ENCODE measurements at places on chromosomes 2 and 18. TPM values are rescaled to one million over a fixed set of nuclear protein-coding genes. Genes with fewer than 3 reads are reported as not detected.

DNA sequence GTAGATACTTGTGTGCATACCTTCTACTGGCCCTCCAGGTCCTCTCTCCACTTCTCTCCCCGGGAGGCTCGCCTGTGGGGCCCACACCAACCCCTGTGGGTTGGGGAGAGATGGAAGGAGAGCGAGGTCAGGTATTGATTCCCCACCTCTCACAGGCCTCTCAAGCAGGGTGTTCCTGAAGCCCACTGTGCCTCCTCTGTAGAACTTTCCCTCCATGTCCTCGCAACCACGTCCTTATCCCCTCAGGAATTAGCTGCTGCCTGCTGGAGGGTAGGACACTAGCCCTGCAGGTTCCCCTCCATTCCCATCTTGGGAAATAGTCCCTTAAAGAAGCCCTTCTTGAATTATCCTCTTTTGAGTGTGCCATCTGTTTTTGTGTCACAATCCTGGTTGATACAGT is 38.9 kb upstream of the KLF11 start:
- DNase-seq = no peak
- H3K4me1 ChIP-seq = no peaks in the 10 kb centered on the region
- H3K36me3 ChIP-seq = no peaks in the 10 kb centered on the region
- no peak overlapping the region for H3K27ac ChIP-seq
- no peak overlapping the region for H3K4me3 ChIP-seq
- peaks cover 9% of the 10 kb centered on the region for H3K27me3 ChIP-seq

DNA sequence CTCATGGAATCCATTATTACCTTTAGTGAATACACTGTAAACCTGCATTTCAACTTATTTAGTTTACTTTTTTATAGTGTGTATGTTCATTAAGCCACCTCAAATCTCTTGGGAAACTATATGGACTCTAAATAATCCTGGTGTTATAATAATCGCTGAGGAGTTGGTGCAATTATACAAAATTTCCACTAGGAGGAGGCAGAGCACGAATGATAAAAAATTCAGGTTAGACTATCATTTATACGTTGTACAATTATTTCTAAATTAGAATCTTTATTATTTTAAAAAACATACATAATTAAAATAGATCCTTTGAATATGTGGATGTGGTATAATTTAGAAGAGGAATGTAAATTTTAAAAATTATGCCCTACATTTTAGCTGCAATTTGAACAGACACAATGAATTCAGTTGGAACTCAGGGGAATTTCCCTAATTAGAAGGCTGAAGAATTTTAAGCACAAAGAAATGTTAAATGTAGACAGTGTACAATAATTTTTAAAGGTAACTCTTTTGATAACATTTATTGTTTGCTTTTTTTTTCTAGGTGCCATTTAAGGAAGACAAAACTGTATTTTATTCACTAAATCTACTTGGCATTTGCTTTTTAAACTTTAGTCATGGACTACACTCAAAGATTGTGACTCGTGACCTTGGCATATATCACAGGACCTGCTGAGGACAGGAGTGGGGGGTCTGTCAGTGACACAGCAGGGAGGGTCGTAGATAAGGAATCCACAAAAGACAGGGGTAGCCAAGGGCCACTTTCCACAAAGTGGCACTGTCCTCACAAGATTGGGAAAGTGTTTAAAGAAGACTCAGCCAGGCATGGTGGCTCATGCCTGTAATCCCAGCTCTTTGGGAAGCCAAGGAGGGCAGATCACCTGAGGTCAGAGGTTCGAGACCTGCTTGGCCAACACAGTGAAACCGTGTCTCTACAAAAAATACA is 45.5 kb downstream of the RAB12 start:
- no peak overlapping the region for H3K4me3 ChIP-seq
- no peak for DNase-seq
- H3K27ac ChIP-seq = no peak overlapping the region
- no peaks in the 10 kb centered on the region for H3K4me1 ChIP-seq
- no peaks in the 10 kb centered on the region for H3K36me3 ChIP-seq
- peaks cover 16% of the 10 kb centered on the region for H3K27me3 ChIP-seq

DNA sequence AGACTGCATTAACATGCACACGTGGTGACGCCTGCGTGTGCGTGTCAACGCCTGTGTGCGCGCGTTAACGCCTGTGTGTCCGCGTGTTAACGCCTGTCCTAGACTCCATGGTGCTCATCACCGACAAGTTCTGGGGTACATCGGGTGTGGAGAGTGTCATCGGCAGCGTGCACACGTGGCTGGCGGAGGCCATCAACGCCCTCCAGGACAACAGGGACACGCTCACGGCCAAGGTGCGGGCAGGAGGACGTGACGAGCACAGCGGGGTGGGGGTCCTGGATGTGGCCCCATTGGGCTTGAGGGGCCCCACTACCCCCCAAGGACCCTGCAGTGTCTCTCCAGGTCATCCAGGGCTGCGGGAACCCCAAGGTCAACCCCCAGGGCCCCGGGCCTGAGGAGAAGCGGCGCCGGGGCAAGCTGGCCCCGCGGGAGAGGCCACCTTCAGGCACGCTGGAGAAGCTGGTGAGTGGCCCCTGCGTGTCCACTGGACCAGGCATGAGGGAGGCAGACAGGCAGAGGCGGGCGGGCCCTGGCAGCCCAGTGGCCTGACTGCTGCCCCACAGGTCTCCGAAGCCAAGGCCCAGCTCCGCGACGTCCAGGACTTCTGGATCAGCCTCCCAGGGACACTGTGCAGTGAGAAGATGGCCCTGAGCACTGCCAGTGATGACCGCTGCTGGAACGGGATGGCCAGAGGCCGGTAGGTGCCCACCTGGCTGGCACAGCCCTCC is 29.2 kb downstream of the GPC1 start:
- no peaks in the 10 kb centered on the region for H3K27me3 ChIP-seq
- no peak overlapping the region for H3K4me3 ChIP-seq
- H3K27ac ChIP-seq = no peak overlapping the region
- no peaks in the 10 kb centered on the region for H3K36me3 ChIP-seq
- H3K4me1 ChIP-seq = no peaks in the 10 kb centered on the region
- DNase-seq = no peak

- H3K4me3 ChIP-seq = no peak overlapping the region
- peak overlapping the region; percentile 68 for H3K27ac ChIP-seq
- peak; percentile 33 for DNase-seq
- peaks cover 56% of the 10 kb centered on the region for H3K36me3 ChIP-seq
Observed at GRCh38 chr2:42342061-42342794, 18.8 kb downstream of the COX7A2L start.

DNA sequence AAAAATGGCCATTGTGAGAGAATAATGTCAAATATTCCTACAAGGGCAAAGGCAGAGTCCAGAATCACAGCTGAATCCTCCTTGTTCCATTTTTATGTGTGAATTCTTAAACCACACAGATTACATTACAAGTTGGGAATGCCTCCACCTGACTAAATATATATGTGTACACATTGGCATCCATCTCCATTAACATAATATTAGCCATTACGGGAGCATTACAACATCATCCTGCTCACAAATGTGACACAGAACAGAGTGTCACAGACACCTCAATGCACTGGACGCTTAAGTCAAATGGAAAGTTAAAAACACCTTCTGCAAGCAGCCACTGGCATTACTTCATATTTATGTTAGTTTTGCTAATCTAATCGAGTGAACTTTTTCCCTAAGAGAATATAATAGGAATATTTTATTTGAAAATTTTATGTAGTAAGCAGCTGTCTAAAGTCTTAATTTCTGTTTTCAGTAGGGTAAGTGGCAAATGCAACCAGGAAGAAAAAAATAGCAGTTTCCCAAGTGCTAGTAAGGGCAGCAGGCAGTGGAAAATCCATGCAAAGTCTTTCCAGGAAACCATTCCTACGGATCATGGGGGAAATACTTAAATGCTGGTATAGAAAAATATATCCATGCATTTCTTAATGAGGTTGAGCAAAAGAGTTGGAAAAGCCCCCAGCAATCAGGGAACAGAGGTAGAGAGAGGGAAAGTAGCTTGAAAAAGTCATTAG is 255.6 kb downstream of the OSR1 start:
- H3K27me3 ChIP-seq = no peaks in the 10 kb centered on the region
- no peaks in the 10 kb centered on the region for H3K36me3 ChIP-seq
- DNase-seq = no peak
- H3K27ac ChIP-seq = no peak overlapping the region

GRCh38 chr2:85731606-85732005 is 22.2 kb upstream of the ATOH8 start:
- no peak for DNase-seq
- no peak overlapping the region for H3K27ac ChIP-seq
- no peaks in the 10 kb centered on the region for H3K4me1 ChIP-seq
- H3K36me3 ChIP-seq = no peaks in the 10 kb centered on the region
- H3K4me3 ChIP-seq = no peak overlapping the region
- peaks cover 9% of the 10 kb centered on the region for H3K27me3 ChIP-seq

DNA sequence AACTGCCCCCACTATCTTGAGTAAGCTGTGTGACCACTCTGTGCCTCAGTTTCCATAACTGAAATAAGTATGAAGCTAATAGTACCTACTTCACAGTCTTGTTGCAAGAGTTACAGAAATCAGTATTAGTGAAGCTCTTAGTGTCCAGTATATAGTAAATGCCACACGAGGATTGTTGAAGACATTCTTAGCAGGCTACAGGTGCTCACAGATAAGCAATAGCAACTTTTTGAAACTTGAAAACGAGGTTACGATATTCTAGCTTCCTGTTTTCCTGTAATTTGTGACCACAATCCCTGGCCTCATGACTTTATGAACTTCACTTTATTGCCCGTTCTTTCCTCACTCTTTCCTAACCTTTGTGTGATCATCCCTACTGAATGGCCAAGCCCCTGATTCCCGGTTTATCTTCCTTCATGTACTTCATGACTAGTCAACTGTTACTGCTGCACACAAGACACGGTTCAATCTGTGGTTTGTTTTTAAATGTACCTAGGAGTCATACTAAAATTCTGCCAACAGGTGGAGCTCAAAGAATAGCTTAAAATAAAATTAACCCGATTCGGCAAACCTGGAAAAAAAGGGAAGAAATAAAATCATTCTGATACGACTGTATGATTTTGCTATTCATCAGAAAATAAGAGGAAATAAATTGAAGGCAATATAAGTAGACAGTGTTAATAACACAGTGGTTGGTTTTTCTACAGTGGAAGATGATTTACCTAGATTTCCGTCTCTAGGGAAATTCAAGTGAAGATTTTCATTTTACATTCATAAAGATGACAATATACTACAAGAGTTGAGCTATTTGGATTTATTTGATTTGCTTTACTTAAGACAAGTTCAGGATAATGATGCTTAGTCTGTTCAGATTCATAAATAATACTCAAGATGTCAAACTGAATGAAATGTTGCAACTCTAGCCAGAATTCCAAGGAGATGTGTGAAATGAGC is 38.1 kb upstream of the STAT1 start:
- H3K27ac ChIP-seq = no peak overlapping the region
- H3K4me1 ChIP-seq = peaks cover 21% of the 10 kb centered on the region
- peaks cover 16% of the 10 kb centered on the region for H3K36me3 ChIP-seq
- H3K27me3 ChIP-seq = no peaks in the 10 kb centered on the region
- no peak for DNase-seq

DNA sequence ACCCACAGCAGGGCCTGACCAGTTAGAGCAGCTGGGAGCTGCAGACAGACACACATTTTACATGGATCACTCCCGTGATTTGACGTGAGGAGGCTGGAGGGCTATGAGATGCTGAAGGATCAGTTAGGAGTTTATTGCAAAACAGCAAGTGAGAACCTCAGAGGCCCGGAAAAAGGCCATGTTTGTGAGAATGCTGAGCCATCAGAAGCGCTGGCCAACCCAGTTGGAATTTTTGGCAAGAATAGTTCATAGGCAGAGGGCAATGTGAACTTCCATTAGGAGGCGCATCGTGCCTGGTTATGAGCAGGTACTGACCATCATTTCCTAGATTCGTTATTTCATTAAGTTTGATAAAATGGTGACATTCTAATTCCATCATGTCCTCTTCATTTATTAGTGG is 23.3 kb upstream of the LMAN1 start:
- no peak for DNase-seq
- H3K27me3 ChIP-seq = peaks cover 29% of the 10 kb centered on the region
- peaks cover 16% of the 10 kb centered on the region for H3K4me1 ChIP-seq
- no peaks in the 10 kb centered on the region for H3K36me3 ChIP-seq

DNA sequence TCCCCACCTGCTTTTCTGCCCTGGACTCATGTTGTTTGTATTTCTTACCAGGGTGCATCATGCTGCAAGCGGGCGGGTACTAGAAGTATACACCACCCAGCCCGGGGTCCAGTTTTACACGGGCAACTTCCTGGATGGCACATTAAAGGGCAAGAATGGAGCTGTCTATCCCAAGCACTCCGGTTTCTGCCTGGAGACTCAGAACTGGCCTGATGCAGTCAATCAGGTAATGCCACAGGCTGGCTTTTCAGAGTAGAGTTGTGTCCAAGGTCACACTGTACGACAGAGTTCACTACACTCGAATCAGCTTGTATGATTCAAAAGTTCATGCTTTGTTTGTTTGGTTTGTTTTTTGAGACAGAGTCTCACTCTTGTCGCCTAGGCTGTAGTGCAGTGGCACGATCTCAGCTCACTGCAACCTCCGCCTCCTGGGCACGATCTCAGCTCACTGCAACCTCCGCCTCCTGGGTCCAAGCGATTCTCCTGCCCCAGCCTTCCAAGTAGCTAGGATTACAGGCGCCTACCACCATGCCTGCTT is 19.4 kb downstream of the SRSF7 start:
- H3K4me1 ChIP-seq = no peaks in the 10 kb centered on the region
- H3K4me3 ChIP-seq = no peak overlapping the region
- no peak for DNase-seq

DNA sequence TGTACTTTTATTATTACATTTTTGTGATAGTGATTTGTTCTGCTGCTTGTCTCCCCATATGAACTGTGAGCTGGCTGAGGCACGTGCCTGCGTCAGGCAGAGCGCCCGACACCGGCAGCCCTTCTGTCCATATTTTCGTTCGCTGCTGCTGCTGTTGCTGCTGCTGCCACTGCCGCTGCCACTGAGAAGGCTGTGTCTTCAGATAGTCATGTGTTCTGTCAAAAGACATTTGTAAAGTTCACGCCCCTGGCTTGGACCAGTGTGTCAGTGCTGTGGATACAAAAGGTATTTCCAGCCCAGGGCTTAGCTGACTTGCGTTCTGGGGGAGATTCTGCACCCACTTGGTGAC is 47.0 kb downstream of the TWIST2 start:
- no peak for DNase-seq
- no peaks in the 10 kb centered on the region for H3K36me3 ChIP-seq
- H3K27ac ChIP-seq = no peak overlapping the region
- no peak overlapping the region for H3K4me3 ChIP-seq
- H3K27me3 ChIP-seq = peaks cover 4% of the 10 kb centered on the region

- peaks cover 42% of the 10 kb centered on the region for H3K27me3 ChIP-seq
- no peak overlapping the region for H3K27ac ChIP-seq
- no peaks in the 10 kb centered on the region for H3K36me3 ChIP-seq
- no peak overlapping the region for H3K4me3 ChIP-seq
- peaks cover 7% of the 10 kb centered on the region for H3K4me1 ChIP-seq
Observed at GRCh38 chr2:240454106-240454901, 18.8 kb downstream of the GPC1 start.

TCF23 gene
- total RNA-seq = not detected

CIAO1 gene
- 72.3 TPM for total RNA-seq

SERPINB4 gene
- total RNA-seq = not detected

SMPD4 gene
- total RNA-seq = 75.8 TPM

SNTG2 gene
- total RNA-seq = 2.5 TPM

ITGB6 gene
- total RNA-seq = not detected

PSMG2 gene
- total RNA-seq = 105 TPM
